Motor neuron (in vitro differentiated cells): ENCODE measurements at places on chromosomes 3 and 15.

GRCh38 chr3:49704629-49705028 lies 14.9 kb downstream of the AMIGO3 start:
- no peak for ATAC-seq

- ATAC-seq = no peak
These were observed 214.7 kb downstream of the CHST2 start for GRCh38 chr3:143334231-143334630.

- ATAC-seq = no peak
These were observed 41.9 kb downstream of the SLC6A1 start for GRCh38 chr3:11034309-11034985.

- no peak for ATAC-seq
These were observed 29.9 kb downstream of the RBP1 start for GRCh38 chr3:139509631-139510030.

- ATAC-seq = no peak
These were observed 474.8 kb upstream of the CNTN4 start for GRCh38 chr3:1623896-1624295.

DNA sequence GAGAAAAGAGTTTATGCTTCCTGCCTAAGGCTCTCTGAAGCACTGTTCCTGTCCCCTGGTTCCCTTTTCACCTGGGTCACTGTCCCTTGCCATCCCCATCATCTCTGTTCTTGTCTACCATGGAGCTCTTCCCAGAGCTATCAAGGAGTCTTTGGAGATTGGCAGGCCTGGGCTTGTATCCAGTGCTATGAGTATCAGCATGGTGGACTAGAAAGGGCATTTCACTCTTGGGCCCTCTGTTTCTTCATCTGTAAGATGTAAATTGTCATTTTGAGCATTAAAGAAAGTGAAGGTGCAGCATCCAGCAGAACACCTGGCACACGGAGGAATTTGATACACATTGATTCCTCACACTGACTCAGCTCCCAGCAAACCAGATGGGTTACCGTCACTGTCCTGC lies 388.2 kb downstream of the CACNA2D3 start:
- no peak for ATAC-seq

GRCh38 chr3:100041328-100041749 lies 73.0 kb downstream of the FILIP1L start:
- ATAC-seq = no peak

DNA sequence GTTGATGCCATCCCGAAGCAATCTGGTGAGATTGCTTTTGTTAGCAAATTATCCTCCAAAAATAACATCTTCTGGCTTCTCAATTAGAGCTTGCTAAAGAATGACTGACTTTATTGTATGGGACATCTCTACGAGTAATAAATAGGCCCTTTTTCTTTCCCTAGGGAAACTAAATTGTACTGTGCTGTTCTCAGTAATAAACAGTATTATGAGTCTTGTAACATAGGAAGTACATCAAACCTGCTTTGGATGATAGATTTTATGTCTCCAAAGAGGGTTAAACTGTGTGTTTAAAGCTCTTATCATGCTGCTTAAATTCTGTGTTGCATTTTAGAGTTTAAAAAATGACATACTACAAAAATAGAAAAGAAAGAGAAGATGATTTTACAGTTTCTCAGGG lies 153.4 kb upstream of the THRB start:
- ATAC-seq = no peak

DNA sequence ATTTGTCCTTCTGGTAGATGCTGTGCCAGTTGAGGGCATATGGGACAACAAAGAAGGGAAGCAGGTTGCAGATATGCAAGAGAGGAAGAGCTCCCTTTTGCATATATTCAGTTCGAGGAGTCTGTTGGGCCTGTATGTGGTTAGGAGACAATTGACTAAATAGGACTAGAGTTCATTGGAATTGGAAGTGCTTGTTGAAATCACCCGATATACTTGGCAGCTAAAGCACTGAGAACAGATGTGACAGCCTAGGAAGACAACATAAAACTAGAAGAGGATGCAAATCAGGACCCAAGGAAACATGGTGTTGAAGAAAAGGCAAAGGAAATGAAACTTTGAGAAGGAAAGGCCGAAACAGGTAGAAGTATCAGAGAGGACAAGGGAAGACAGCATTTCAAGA lies 215.2 kb upstream of the P2RY1 start:
- no peak for ATAC-seq

DNA sequence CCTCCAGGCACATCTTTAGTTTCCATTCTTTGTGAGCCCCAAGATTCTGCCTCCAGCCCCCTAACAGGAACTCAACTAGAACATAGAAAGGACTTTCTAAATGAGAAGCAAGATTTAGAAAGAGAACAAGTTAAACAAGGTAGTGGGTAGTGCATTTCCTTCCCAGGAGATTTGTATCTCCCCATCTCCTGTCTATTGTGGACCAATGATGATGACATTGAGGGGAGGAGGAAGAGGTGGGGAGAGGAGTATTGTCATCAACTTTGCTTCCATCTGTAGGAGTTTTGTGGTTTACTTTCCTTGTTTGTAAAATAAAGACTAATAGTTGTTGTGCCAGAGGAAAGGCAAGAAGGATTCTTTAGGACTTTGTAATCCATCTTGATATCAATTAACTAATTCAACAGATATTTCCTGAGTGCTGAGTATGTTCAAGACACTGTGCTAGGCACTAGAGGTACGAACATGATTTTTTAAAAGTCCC lies 235.3 kb upstream of the ROPN1 start:
- ATAC-seq = no peak

DNA sequence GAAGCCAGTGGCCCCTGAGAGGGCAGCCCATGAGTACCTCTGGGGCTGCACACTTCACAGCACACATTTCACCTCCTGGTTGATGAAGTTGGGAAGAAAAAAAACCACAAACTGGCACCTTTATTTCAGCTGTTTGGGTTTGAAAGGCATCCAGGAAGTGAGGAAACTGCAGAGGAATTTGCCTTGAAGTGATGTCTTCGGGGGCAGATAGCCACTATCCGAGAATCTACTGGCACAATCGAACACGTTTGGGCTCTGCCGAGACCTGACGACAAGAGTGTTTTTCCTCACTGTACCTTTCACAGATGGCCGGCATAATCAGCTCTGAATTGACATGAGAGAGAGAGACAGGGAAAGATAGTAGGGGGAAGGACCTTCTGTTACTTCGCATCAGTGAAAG lies 59.7 kb downstream of the LRIG1 start:
- ATAC-seq = no peak
